NCI-H460 (cell line): ENCODE measurements at places on chromosomes 2 and 18.

DNA sequence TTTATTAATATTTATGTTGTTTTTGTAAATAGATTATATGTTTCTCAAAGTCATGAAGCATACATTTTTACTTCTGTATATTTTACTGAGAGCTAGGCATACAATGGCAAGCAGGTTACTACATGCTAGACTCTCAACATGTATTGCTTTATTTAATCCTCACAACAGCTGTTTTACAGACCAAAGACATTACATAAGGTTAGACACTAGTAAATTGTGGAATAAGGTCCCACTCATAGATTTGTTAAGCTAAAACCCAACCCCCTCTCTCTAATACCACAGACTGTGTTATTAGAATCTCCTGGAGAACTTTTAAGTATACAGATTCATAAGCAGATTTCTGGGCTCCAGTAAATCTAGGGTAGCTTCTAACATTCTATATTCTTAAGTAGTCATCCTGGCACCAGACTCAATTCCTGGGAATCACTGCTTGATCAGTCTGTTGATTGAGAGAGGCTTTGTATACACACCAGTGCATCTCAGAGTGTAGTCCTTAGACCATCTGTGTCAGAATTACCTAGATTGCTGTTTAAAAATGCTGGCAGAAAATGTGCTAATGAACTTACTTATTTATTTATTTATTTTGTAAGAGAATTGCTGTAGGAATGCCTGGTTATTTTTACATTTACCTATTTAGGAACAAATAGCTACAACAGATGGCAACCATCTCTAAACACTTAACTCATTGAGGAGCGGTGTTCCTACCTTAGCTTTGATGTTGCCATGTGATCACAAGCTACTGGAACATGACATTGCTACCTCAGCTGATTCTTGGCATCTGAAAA lies 153.5 kb upstream of the CAVIN2 start:
- DNase-seq, result no peak

GRCh38 chr2:64799592-64800252 lies 146.0 kb upstream of the SERTAD2 start:
- DNase-seq, result no peak

GRCh38 chr18:7766817-7767216 lies 199.7 kb downstream of the PTPRM start:
- no peak for DNase-seq

DNA sequence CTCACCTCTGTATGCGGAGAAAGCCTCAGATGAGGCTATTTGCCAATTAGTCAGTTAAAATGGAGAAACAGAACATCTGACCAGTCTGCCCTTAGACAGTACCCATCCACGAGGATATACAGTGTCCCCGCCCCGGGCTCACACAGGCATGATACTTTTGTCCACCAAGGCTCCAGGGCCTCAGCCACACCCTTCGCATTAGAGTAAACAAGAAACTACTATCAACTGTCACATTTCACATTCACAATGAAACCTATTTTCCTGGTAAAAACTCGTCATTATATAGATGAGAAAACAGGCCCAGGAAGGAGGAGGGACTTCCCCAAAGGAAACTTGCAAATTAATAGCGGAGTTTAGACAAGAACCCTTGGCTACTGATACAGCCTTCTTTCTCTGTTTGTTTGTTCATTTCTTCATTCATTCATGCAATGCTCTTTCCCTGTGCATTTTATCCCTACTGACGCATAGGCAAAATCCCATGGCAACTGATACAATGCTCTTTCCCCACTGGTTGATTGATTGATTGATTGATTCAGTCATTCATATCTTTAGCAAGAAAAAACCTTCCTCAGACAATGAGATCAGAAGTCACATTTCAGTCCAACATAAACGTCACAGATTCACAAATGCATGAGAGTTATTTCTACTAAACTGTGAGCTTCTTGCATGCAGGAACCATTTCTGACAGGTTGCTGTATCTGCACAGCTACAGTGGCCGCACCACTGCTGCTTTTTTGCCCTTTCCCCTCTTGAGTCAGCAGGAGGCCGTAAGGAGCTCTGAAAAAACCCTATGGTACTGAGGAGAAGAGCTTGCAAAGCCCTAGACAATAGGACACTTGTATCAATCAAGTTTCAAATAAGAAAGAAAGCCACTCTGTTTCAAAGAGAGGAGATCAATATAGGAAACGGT lies 777.1 kb downstream of the RNF144A start:
- peak; percentile 97 for DNase-seq

DNA sequence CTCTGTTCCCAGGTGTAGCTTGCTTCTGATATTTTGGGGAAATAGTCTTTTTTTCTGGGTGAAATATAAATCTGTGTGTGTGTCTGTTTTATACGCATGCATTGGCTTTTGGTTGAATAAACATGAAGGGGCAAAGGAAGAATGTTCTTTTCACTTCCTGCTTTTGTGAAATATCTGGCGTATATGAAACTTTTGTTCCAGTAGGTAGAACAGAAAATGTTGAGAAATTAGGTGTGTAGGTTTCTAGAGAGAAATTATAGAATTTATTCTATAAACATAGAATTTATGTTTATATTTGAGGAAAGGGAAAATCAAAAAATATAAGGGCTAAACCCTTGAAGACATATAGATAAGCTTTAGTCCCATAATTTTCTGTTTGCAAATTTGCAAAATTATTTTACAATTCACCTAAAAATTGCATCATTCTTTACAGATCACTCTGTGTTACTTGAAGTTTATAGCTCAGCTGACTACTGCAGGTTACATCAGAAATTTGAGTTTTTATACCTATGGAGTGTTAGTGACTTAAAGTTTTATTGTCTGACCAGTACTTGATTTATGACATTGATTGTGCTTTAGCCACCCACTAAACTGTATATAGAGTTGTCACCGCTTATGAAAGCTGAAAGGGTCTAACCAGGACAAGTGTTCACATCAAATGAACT lies 116.1 kb downstream of the FAM117B start:
- no peak for DNase-seq

- no peak for DNase-seq
Observed at GRCh38 chr2:237337586-237337985, 76.4 kb downstream of the COL6A3 start.
